ENCODE measurements at places on chromosomes 5 and 9.

- DNase-seq: no peak
Measured at GRCh38 chr9:36798350-36799065, 225.8 kb downstream of the MELK start.

DNA sequence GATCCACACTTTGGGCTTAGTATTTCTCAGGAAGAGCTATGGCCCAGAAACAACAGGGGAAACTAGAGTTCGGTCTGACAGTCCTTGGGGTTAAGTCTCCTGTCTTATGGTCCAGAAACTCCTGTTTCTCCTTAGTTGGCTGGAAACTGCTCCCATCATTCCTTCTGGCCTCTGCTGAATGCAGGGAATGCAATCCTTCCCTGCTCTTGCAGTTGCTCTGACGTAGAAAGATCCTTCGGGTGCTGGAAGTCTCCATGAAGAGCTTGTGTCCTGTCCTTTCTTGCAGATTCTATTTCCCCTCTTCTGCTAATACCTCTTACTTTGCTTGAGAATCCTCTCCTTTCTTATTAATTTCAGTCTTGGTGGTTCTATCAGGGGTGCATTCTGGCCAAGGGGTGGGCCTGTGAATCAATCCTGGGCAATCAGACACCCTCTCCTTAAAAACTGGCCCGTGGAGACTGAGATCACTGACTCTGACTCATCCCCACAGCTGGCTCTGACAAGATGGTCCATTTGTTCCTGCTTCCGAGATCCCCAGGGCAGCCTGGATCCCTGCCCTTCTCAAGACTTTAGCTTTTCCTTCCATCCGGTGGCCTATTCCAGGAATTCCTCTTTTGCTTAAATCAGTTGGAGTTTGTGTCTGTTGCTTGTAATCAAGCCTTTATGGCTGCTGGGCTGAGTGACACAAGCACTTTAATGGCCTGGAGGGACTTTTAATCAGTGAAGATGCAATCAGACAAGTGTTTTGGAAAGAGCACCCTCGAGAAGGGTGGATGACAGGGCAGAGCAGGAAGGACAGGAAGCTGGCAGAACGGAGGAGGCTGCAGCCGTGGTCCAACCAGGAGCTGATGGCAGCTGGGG lies 23.7 kb downstream of the PTGS1 start:
- peak; percentile 52 for DNase-seq

DNA sequence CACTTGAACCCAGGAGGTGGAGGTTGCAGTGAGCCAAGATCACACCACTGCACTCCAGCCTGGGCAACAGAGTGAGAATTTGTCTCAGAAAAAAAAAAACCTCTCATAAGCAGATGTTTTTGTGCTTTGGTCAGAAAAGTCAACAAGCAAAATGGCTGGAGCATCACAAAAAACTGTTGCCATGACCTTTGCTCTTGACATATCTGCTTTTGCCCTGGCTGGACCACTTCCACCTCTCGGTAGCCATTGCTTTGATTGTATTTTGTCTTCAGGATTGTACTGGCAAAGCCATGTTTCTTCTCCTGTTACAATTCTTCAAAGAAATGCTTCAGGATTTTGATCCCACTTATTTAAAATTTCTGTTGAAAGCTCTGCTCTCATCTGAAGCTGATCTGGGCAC lies 67.0 kb downstream of the MTMR12 start:
- DNase-seq: no peak

DNA sequence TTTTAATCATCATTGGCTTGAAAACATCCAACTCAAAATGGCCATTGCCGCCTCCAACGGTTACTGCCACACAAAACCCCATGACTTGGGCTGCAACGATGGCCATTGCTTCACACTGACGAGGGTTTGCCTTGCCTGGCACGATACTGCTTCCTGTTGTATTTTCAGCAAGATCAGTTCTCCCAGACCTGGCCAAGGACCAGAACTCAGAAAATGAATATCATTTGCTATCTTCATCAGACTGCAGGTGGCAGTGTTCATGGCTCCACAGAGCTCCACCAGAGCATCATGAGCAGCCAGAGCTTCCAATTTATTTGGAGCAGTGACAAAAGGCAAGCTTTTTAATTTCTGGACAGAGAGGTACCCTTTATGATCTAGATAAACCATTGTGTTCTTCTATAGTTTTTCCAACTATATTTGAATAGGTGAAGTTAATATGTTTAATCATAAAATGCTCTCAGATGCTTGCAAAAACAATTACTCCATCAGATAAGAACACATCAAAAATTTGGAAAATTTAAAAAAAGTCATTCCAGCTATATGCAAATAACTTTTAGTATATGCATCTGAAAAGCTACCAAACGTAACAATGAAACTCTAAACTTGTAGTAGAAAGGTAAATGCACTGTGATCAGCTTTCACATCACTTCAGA lies 10.4 kb downstream of the AMACR start:
- peak; percentile 87 for DNase-seq

DNA sequence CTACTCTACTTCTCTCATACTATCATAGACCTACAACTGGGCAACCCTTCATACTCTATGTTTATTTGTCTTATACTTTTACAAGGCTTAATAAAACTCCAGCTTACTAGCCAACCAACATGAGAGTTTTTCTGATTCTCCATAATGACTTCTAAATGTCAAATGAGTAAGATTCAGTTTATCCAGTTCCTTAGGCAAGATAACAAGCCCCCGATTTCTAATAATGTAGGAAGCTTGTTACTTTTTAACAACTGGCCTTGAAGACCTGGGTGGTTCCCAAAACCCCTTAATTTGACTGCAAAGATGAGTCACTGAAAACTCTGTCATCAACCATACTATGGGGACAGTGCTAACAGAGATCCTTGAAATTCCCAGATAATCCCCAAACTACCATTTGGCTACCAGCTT lies 294.6 kb upstream of the ACTBL2 start:
- no peak for DNase-seq

DNA sequence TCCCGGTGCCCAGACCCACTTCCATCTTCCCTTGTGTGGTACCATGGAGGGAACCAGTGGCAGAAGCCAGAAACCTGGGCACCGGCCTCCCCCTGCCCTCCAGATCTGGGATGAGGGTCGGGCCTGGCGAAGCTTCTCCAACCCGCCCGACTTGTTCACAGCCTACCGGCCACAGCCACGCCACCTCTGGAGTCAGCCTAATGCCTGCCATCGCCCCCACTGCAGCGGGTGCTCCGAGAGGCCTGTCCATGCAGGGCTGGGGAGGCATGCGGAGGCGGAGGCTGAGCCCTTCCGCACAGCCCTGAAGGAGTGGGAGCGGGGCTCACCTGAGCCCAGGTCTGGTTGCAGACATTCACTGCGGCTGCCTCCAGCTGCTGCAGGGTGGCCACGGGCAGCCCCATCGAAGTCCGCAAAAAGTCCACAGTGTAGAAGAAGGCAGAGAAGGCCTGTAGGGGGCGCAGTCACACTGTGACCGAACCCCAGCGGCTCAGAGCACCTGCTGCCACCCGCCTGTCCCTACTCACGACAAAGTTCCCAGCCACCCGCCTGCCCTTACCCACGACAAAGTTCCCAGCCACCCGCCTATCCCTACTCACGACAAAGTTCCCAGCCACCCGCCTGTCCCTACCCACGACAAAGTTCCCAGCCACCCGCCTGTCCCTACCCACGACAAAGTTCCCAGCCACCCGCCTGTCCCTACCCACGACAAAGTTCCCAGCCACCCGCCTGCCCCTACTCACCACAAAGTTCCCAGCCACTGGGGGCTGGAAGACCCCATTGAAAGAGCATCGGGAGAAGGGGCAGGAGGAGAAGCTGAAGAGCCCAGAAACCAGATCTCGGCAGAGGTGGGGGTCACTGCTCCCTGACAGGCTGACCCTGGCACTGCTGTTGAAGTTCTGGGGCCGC lies 3.8 kb upstream of the NPDC1 start:
- DNase-seq: peak; percentile 23

DNA sequence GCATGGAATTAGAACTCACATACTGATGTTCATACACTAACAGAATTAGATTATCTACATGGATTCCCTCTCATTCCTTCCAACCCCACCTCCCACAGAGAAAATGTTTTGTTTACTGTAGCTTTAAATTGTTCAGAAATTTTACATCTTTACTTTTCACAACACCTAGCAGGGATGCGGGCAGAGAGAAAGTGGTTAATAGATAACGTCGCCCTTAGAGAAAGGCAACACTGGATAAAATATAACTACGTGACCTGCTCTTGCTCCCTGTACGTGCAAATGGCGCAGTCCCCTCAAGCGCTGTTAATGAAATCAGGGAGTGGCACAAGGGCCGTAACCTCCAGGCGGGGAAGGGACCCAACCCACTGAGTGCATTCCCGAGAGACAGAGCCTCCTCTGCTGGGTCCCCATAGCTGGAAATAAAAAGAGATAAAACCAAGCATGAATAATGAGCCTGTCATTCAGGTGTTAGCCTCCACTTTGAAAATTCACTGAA lies 125.3 kb upstream of the DAPK1 start:
- no peak for DNase-seq

DNA sequence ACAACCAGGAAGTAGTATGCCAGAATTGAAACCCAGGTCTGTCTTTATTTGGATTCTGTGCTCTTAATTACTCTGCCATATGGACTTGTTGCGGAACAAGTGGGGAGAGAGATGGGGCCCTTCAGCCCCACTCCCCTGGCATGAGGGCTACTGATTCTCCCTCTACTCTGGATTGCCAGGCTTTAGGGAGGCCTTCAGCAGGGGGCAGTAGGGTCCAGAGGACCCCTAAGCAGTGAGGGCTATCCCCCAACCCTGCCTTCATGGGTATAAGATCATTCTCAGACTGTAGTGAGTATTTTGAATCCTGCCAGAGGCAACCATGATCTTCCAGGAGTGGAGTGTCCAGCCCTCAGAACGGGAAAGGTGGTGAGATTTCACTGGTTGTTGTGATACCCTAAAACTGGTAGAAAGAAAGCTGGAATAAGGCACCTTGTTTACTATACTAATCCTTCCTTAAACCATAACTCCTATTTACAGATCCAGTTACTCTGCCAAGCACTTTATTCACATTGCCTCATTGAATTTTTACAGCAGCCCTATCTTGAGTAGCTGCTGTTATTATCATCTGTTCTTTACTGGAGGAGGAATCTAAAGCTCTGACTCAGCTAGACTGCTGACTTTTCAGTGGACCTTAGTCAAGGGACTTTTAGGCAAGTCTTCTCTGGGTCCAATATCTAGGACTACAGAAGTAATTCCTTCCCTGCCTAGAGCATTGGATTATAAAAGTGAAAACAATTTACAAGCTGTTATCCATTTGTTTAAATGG lies 31.3 kb upstream of the LARP1 start:
- peak; percentile 16 for DNase-seq

DNA sequence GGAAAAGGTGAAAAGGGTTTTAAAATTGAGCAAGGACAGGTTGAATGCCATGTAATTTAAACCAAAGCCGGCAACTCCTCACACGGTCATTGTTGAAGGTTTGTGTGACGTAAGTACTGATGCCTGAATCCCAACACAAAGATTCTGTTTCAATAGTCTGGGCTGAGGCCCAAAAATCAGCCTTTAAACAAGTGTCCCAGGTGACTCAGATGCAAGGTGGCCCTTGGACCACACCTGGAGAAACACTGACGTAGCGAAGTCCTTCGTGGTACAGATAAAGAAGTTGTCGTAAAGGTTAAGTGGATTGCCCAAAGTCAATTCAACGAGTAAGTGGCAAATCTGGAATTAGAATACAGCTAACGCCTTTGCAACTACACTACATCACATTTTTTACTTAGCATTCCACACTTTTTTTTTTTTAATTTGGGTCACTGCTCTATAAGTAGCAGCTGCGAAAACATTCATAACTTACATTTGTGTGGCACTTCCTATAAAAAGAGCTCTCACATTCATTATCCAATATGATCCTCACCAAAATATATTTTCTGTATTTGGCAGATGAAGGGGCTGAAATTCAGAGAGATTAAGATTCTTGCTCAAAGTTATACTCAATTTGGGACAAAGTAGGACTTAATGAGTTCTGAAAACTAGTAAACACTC lies 111.3 kb downstream of the LPAR1 start:
- no peak for DNase-seq

- peak; percentile 97 for DNase-seq
Measured at GRCh38 chr5:151740336-151740942, 18.0 kb downstream of the ATOX1 start.

DNA sequence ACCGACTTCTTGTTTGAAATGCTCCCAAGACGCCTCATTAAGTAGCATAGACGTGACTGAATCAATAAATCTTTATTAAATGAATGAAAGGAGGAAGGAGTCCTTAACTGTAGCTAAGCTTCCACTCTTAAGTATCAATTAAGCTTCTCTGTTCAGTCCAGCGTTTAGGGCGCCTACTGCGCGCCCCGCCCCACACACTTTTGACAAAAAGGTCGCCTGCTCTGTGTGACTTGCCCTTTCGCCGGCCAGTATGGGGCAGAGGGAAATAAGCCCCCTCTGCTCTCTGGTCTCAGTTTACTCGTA lies 662 bp upstream of the DOLPP1 start:
- DNase-seq: no peak

Data from astrocyte of the spinal cord (primary cell).